ENCODE measurements at places on chromosomes 13 and 19.
A peak's percentile ranks its signal among the peaks of the same experiment; 100 is the strongest.

DNA sequence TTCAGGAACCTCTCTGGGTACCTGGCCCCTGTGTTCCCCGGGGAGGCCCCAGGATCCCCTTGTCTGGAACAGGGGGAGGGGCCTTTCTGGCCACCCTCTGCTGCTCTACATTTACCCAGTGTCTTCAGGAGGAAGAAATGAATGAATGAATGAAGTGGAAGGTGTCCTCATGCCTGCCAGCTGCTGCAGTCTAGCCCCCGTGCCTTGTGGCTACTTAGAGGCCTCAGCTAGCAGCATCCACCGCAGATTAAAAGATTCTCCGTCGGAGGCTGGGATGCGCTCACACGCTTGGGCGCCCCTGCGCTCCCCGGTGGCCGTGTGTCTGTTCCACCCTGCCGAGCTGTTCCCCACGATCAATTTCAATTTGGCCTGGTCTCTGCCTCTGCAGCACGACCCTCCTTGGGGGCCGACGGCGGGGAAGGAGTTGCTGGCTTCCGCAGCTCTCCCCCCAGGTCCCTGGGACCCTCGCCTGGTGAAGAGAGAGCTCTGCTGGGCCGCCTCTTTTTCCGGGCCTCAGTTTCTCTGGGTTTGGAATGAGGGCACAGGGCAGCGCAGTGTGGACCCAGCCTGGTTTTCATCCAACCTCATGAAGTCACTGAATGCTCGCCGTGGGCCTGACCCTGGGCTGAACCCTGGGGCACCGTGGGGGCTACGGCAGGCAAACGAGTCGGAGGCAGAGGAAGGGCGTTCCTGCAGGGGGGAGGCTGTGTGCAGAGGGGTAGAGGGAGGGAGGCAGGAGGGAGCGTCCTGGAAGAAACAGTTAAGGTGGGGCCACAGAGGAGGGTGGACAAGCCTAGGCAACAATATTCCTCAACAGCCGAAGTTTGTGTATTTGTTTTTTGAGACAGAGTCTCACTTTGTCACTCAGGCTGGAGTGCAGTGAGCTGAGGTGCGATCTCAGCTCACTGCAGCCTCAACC lies 28.3 kb downstream of the EFNA2 start:
- DNase-seq = no peak

- no peak for DNase-seq
These were observed 9.5 kb downstream of the GPR32 start for GRCh38 chr19:50779504-50780457.

- no peak for DNase-seq
These were observed 1.2 kb upstream of the MADCAM1 start for GRCh38 chr19:495081-495401.

GRCh38 chr19:34734537-34735103 lies 577 bp downstream of the ZNF181 start:
- DNase-seq = no peak

DNA sequence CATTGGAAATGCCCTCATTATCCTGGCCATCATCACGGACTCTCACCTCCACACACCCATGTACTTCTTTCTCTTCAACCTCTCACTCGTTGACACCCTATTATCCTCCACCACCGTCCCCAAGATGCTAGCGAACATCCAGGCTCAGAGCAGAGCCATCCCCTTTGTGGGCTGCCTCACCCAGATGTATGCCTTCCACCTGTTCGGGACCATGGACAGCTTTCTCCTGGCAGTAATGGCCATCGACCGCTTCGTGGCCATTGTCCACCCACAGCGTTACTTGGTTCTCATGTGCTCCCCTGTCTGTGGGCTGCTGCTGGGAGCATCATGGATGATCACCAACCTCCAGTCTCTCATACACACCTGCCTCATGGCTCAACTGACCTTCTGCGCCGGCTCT lies 5.2 kb downstream of the OR1I1 start:
- no peak for DNase-seq

GRCh38 chr19:22526661-22527272 lies 104.6 kb upstream of the ZNF98 start:
- no peak for DNase-seq

DNA sequence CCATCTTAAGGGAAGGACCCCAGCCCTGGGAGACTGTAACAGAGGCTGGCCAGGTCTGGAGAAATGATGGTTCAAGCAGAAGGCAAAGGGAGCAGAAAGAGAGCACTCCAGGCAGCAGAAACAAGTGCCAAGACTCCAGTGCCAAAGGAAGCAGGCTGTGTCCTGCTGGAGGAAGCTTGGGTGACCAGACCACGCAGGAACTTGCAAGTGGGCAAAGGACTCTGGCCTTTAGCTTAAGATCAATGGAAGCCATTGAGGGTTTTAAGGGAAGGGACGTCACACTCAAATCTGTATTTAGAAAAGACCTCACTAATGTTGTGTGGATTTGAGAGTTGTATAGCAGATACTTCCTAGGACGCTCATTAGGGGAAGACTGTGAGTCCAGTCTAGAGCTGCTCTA lies 95.5 kb downstream of the MIPEP start:
- DNase-seq = no peak

GRCh38 chr13:83452292-83452950 lies 429.9 kb downstream of the SLITRK1 start:
- DNase-seq = no peak

GRCh38 chr13:85174291-85174690 lies 624.9 kb downstream of the SLITRK6 start:
- no peak for DNase-seq

- DNase-seq = no peak
These were observed 2.3 kb downstream of the SOX1 start for GRCh38 chr13:112069061-112069844.

GRCh38 chr13:40993987-40994386 lies 25.1 kb downstream of the ELF1 start:
- DNase-seq = no peak

GRCh38 chr13:48853728-48854102 lies 122.0 kb upstream of the FNDC3A start:
- no peak for DNase-seq

GRCh38 chr19:33895366-33895765 lies 98.7 kb downstream of the KCTD15 start:
- no peak for DNase-seq

DNA sequence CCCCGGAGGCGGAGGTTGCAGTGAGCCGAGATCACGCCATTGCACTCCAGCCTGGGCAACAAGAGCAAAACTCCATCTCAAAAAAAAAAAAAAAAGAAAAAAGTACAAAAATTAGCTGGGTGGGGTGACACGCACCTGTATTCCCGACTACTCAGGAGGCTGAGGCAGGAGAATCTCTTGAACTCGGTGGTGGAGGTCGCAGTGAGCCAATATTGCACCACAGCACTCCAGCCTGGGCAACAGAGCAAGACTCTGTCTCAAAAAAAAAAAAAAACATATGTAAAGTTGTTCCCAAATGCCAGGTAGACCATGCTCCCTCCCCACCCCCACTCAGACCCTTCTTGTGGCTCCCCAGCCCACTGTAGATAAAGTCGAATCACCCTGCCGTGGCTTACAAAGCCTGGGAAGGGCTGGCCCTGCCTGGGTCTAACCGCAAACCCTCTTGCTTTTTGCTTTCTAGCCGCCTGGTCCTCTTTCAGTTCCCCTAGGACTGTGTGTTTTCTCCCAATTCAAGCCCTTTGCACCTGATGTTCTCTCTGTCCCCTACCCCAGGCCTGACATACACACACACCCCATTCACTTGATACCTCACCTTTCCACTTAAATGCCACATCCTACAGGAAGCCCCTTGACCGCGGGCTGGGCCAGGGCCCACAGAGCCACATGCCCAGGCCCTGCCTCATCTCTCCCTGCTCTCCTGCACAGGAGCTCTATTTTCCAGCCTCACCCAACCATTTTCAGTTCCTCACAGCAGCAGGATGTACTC lies 34.4 kb downstream of the MAP4K1 start:
- DNase-seq = no peak

DNA sequence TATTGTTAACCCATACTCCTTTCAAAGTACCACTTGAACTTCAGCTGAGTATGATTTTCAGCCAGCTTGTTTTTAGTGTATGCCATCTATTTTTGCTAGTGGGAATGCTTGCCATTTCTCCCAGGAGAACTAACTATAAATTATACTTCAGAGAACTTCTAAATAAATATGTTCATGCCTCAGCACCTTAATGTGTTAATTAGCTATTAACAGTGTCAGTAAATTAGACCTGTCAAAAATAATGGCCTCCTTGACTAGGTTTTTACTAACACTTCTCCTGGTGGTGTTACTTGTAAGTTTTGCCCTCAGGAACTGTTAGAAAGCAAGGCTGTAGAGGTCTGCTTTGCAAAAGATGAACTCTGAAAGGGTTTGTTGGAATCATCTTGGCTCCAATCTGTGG lies 4.5 kb downstream of the CLDN10 start:
- DNase-seq = no peak

DNA sequence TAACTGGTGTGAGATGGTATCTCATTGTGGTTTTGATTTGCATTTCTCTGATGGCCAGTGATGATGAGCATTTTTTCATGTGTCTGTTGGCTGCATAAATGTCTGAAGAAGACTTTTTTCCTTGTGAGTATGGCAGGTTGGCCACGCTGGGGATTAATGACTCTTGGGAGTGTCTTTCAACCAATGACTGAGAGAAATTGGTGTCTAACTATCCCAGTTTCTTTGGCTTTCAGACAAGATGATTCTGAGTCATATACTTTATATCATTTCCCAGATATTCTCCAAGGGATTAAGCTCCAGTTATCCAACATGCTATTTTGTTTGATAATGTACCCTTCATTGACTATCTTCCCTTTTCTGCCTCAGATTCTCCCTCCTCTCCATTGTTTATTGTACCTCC lies 35.5 kb upstream of the CSNK1A1L start:
- DNase-seq = no peak

- no peak for DNase-seq
These were observed 180.5 kb downstream of the EFNB2 start for GRCh38 chr13:106354961-106355360.

DNA sequence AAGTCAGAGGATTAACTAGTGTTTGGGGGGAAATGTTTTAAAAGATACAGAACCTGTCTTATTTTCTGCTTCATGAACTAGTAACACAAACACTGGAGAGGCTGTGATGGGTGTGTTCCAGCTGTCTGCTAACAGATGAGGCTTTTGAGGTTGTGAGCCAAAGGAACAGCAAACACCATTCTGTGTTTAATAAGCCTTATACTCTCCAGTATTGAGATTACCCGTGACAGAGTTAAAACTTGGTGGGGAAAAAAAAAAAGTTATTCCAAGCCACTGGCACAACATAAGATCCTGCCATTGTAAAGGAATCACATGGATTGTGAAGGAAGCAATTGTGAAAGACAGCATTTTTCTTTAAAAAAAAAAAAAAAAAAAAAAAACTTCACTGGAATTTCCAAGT lies 48.4 kb downstream of the KCTD12 start:
- DNase-seq = no peak

DNA sequence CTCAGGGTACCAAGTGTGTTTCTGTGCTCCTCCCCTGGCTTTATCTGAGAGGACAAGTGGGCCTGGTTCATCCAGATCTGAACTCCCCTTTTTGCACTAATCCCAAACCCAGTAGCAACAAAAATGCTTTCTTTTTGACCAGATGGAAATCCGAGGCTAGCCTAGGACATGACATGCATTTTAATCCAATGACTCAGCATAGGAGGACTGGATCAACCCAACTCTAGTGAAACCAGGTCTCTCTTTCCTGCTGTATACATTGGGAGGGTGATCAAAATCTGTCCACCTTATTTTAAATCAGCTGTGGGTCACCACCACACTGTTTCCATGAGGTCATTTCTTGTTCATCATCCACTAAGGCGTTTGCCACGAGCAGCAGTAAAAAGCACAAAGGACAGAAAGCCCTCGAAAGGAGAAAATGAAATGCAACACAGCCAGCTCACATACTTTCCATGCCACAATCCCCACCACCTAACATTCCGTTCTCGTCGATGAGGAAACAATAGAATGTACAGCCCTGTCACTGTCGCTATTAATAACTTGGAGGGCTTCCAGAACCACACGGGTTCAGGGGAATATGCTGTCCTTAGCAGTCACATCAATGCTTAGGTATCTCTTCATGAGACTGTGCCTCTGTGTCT lies 543.0 kb downstream of the IRS2 start:
- no peak for DNase-seq

GRCh38 chr13:113904411-113904810 lies 40.5 kb upstream of the GAS6 start:
- peak; percentile 44 for DNase-seq

DNA sequence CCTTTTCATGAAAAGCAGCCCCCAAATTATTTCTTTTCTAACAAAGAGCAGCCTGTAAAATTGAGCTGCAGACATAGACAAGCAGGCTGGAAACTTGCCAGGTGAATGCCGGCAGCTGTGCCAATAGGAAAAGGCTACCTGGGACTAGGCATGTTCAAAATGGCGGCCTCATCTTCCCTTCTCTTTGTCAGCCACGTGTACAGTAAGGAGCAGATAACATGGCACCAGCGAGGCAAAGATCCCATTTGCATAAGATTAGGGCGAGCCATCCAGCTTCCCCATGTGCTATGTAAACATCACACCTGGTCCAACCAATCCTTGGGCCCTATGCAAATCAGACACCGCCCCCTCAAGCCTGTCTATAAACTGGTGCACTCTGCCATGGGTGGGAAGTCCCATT lies 31.2 kb upstream of the CACNA1A start:
- DNase-seq = no peak

- no peak for DNase-seq
These were observed 29.4 kb downstream of the MARK4 start for GRCh38 chr19:45280471-45280961.

GRCh38 chr13:38103851-38104250 lies 234.3 kb upstream of the TRPC4 start:
- DNase-seq = no peak

DNA sequence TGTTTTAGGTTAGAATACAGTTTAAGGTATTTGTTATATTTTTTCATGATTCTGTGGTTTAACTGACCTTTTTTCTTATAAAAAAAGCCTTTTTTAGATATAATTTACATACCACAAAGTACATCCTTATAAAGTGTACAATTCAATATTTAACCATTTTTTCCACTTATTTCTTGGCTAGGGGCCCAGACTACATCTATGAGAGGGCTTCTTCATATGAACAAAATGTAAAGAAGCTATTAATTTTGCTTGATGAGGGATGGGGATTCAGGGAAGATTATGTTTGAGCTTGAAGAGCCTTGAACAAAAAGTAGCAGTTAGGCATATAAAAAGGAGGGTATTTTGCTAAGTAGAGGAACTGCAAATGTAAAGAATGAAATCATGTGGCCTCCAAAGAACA lies 2.2 kb downstream of the CCDC122 start:
- no peak for DNase-seq

DNA sequence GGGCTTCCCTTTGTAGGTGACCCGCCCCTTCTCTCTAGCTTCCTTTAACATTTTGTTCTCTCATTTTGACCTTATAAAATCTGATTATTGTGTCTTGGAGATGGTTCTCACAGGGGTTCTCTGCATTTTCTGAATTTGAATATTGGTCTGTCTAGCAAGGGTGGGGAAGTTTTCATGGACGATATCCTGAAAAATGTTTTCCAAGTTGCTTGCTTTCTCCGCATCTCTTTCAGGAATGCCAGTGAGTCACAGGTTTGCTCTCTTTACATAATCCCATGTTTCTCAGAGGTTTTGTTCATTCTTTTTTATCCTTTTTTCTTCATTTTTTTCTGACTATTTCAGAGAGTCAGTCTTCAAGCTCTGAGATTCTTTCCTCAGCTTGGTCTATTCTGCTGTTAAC lies 53.6 kb downstream of the POSTN start:
- DNase-seq = no peak
